ENCODE measurements at places on chromosomes 3 and 15.

DNA sequence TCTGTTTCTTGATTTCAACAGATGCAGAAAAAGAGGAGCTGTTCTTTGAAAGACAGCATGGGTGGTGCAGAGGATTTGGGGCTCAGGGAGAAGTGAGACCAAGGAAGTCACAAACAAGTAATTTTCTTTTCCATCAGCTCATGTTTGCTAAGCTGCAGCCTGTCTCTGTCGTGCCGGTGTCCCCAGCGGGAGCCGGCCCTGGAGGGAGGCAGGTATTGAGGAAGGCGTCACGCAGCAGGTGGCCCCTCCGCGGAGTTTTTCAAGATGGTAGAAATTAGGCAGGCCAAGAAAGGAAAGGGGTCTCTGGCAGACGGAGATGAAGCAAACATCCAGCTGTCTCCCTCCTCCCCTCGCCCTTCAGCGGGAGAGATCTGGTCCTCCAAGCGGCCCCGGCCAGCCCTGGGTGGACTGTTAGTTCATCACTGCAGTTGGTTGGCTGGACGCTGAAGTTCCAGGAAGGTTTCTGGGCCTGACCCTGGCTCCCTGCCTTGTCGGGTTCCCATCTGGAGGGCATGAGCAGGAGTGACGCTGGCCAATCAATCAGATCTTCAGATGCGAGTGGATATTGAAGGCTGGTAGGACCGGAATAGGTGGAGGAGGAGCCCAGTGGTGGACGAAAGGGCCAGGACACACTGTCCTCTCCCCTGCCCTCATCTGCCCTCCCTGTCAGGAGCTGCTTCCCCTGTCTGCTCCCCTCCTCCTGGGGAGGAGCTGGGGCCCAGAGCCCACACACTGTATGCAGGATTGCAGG, 27.7 kb upstream of the MUC4 start:
- no peak for DNase-seq

DNA sequence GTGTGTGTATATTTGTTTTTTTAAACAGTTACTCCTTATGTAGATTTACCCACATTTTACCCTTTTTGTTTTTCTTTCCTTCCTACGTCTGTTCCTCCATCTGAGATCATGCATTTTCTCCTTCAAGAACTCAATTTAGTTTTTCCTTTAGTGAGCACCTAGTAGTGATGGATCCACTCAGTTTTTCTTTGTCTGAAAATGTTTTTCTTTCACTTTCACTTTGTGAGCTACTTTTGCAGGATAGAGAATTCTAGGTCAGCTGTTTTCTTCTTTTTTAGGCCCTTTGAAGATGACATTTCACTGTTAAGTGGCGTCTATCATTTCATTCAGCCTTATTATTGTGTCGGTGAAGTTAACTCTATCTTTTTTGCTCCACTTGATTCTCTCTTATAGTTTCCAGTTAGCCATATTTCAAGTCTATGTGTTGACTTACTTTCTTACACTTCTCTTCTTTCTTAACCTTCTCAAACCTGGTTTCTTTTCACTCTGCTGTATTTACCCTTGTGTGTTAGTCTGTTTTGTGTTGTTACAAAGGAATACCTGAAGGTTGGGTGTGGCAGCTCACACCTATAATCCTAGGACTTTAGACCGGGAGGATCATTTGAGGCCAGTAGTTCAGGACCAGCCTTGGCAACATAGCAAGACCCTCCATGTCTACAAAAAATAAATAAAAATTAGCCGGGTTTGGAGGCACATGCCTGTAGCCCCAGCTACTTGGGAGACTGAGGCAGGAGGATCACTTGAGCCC, 55.8 kb downstream of the PRKCI start:
- DNase-seq, result no peak

- DNase-seq, result no peak
These were observed 107.3 kb downstream of the RFTN1 start for GRCh38 chr3:16406166-16406565.

- DNase-seq, result no peak
These were observed 20.2 kb downstream of the SEMA6D start for GRCh38 chr15:47737477-47737876.
